Hematopoietic multipotent progenitor cell treated with erythropoietin and hydrocortisone succinate and interleukin-3 and kit ligand, for 6 days (in vitro differentiated cells): ENCODE measurements at places on chromosomes 12 and 14.

DNA sequence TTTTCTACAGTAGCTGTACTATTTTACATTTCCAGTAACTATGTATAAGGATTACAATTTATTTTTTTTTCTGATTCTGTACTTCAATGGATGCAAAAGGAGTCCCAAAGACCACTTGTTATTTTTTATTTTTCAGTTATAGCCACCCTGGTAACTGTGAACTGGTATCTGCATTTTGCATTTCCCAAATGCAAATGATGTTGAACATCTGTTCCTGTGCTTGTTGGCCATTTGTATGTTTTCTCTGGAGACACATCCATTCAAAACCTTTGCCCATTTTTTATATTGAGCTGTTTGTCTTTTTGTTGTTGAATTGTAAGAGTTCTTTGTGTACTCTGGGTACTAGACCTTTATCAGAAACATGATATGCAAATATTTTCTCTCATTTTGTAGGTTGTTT, 485.6 kb downstream of the LRIG3 start:
- DNase-seq: no peak

DNA sequence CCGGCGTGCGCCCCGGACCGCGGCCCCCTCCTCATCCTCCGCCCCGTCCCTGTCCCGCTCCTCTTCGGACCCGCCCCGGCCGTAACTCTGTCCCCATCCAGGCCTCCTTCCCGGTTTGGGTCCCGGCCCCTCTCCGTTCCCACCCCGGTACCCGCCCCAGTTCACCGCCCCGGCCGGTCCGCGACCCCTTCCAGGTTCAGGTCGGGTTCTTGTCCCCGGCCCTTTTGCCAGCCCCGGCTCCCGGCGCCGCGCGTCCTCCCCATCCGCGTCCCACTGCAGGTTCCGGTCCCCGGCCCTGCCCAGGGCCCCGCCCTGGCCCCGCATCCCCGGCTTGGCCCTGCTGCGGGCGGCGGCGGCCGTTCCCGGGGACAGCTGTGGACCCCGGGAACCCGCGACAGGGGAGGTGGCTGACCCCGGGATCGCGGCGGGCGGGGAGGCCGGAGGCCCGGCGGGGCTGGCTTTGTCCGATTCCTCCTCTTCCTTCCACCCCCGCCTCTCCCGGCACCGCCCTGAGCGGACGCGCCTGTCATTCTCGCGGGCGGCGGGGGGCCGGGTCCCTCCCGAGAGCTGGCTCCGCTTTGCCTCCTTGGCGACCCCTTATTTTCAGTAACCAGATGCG, 601 bp downstream of the KLC1 start:
- DNase-seq: peak; percentile 56

DNA sequence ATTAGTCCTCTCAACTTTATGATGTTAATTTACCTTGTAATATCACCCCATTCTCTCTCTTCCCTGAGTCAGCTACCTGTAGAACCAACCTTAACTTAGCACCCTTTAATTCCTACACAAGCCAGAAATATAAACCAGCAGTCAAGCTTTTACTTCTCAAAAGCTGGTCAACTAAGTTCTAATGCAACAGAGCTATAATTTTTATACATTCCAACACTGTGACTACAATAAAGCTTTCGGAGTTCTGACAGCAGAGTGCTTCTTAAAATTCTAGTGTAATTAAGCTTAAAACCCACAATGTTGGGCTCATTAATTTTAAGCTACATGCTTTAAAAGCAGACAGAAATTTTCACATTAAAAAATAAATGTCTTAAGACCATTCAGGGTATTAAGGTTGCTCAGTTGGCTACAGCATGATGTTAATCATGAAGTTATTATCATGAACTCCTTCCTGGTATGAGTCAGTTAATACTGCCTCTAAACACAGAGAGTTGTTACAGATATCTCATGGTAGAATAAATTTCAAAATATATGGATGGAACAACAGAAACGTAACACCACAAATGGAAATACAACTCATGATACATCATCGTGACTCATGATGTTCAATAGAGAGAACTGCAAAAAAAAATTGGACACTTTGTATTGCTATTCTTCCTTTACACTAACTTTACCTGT, 126.7 kb downstream of the EPS8 start:
- DNase-seq: peak; percentile 19

GRCh38 chr14:35643513-35643912, 109.5 kb downstream of the INSM2 start:
- no peak for DNase-seq

DNA sequence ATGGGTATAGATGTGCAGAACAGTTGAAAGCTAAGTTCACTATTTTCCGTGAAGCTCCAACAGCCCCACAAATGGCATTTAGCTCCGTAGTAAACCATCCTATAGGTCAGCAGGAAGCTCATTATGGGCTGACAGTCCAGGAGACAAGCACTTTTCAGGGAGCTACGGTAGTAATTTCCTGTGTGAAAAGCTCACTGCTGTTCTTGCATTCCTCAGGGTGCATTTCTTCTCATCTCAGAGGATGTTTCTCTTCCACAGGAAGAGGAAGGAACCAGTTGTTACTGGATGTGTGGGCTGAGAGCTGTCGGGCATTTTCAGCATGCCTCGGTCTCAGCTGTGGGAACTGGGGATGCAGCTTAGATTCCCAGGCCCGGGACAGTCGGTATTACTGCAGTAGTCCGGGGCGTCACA, 72.8 kb downstream of the GALNT4 start:
- DNase-seq: no peak

DNA sequence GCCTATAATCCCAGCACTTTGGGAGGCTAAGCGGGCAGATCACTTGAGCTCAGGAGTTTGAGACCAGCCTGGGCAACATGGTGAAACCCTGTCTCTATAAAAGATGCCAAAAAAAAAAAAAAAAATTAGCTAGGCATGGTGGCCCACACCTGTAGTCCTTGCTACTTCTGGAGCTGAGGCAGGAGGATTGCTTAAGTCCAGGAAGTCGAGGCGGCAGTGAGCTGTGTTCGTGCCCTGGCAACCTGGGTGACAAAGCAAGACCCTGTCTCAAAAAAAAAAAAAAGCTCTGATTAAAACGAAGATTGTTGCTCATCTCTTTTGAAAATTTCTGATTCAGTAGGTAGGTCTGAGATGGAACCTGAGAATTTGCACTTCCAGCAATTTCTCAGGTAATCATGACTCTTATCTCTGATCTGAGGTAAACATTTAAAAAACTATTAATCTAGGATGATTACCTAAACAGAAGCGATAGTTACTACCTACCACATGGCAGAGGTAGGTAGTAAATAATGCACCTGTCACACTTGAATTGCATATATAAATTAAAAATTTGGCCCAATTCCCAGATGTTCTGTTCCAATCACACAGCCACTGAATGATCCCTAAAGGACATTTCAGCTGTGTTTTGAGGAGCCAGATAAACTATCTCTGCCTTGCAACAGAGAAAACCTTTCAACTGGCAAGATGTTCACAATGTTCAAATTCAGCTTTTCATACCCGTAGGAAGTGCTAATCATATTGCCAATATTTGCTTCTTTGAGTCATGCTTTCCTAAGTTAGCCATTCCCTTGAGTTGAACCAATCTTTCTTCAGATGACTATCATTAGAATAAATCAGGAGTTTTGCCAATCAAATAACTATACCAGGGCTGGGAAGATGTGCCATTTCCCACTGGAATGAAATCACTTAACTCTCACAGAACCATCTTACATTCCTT, 4.2 kb upstream of the TEP1 start:
- peak; percentile 11 for DNase-seq

- no peak for DNase-seq
Observed at GRCh38 chr14:77667331-77667730, 40.5 kb downstream of the ALKBH1 start.

- DNase-seq: peak; percentile 56
Observed at GRCh38 chr14:103103461-103104388, 9.2 kb downstream of the EXOC3L4 start.

- no peak for DNase-seq
Observed at GRCh38 chr12:79487386-79488110, 203.2 kb downstream of the PAWR start.

- no peak for DNase-seq
Observed at GRCh38 chr12:89873745-89874144, 165.1 kb upstream of the ATP2B1 start.

DNA sequence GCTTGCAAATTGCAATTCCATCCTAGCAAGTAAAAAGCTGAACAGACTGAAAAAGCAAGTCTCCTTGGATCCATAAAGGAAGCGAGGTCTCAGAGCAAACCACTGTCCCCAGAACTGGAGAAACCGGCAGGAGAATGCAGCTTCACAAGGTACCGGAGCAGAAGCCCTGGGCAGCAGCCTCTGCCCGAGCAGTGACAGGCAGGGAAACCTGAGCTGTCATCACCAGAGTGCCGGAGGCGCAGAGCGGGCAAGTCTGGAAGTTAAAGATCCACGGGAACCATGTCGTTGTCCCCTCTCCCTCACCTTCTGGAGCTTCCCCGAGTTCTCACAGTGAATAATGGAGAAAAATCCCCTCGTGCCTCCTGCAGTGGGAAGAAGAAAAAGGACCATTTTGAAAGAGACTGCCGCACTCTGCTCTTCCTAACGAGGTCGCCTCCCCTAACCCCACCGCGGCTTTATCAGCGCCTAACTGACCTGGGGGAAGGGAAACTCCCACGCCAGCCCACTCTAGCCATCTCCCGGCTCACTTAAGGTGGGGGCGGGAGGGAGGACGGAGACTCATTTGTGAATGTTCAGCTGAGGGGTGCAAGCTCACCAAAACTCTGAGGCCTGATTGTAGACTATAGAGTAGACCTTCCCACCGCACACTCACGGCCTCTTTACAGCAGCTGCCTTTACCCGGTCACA, 27.8 kb downstream of the FBXL14 start:
- no peak for DNase-seq

- peak; percentile 68 for DNase-seq
Observed at GRCh38 chr14:92759300-92759678, 10.9 kb upstream of the LGMN start.

- no peak for DNase-seq
Observed at GRCh38 chr14:76687611-76688382, 73.5 kb upstream of the VASH1 start.

DNA sequence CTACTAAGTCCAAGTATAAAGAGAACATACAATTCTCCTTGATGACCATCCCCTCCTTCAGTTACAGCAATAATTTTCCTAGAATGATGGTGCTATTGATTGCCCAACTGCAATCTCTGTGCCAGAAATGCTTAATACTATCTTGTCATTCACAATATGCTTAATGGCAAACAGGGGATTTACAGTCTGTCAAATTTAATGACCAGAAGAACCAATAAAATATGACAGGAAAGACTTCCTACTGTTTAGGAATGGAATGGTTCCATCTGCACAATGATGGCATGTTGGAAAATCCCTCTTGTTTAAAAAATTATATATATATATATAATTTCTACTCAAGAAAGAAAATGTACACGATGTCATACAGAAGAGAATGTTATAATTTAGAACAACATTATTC, 623.2 kb downstream of the CCER1 start:
- DNase-seq: no peak
